Gastrocnemius medialis (tissue), 4 donors: ENCODE measurements at places on chromosomes 13 and 19. TPM values are rescaled to one million over a fixed set of nuclear protein-coding genes. Genes with fewer than 3 reads are reported as not detected.

Gene LGI4
- 16.1 TPM for total RNA-seq

GRCh38 chr13:45374917-45375316 lies 33.9 kb upstream of the TPT1 start:
- H3K27me3 ChIP-seq = no peaks in the 10 kb centered on the region
- no peak overlapping the region for H3K27ac ChIP-seq
- H3K4me3 ChIP-seq = no peak overlapping the region
- no peaks in the 10 kb centered on the region for H3K36me3 ChIP-seq

- no peak for DNase-seq
- no peaks in the 10 kb centered on the region for H3K27me3 ChIP-seq
- H3K27ac ChIP-seq = no peak overlapping the region
- no peaks in the 10 kb centered on the region for H3K4me1 ChIP-seq
- H3K36me3 ChIP-seq = no peaks in the 10 kb centered on the region
Measured at GRCh38 chr19:51158474-51159129, 16.5 kb downstream of the SIGLEC7 start.

DNA sequence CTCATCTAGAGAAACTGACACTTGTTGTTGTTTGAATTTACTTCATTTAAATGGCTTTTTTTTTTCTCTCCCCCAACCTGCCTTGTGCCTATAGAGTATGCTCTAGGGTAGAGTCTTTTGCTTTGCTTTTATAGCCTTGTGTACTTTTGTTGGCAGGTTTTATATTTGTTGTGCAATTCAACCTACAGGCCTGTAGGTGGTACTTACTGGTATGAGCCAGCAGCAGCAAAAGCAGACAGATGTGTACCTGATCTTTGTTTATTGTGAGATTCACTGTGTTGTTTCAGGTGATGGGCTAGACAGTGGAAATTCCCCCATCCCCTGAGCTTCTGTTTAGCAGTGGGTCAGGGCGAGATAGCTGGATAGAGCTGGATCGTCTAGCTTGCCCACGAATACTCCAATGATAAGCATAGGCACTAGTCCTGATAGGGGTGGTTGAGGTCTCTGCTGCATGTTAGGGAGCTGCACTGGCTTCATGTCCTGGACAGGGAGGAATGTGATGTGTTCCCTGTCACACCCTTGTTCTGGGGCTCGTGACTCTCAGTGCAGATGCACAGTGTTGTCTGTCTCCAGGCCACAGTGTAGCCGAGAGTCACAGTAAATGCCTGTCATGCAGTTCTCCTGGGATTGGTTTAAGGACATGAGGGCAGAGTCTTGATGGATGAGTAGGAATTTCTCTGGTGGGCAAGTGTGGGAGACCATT lies 21.3 kb downstream of the DNAJC3 start:
- DNase-seq = peak; percentile 11
- no peak overlapping the region for H3K27ac ChIP-seq
- H3K36me3 ChIP-seq = no peaks in the 10 kb centered on the region
- no peak overlapping the region for H3K4me3 ChIP-seq

GRCh38 chr19:33413868-33414666 lies 40.6 kb downstream of the CEBPG start:
- DNase-seq = no peak
- H3K27ac ChIP-seq = no peak overlapping the region

GRCh38 chr19:12965017-12965811 lies 4.2 kb upstream of the DAND5 start:
- DNase-seq = peak; percentile 74
- no peaks in the 10 kb centered on the region for H3K27me3 ChIP-seq
- H3K4me3 ChIP-seq = peak overlapping the region; percentile 69
- H3K36me3 ChIP-seq = no peaks in the 10 kb centered on the region
- H3K4me1 ChIP-seq = peaks cover 12% of the 10 kb centered on the region
- peak overlapping the region; percentile 66 for H3K27ac ChIP-seq

- H3K27me3 ChIP-seq = no peaks in the 10 kb centered on the region
- H3K27ac ChIP-seq = no peak overlapping the region
- no peaks in the 10 kb centered on the region for H3K36me3 ChIP-seq
- no peaks in the 10 kb centered on the region for H3K4me1 ChIP-seq
- no peak overlapping the region for H3K4me3 ChIP-seq
Measured at GRCh38 chr13:70386919-70387318, 278.7 kb upstream of the KLHL1 start.

- no peak for DNase-seq
- no peak overlapping the region for H3K27ac ChIP-seq
- no peaks in the 10 kb centered on the region for H3K27me3 ChIP-seq
Measured at GRCh38 chr13:46179969-46180763, 1.8 kb downstream of the LCP1 start.

DNA sequence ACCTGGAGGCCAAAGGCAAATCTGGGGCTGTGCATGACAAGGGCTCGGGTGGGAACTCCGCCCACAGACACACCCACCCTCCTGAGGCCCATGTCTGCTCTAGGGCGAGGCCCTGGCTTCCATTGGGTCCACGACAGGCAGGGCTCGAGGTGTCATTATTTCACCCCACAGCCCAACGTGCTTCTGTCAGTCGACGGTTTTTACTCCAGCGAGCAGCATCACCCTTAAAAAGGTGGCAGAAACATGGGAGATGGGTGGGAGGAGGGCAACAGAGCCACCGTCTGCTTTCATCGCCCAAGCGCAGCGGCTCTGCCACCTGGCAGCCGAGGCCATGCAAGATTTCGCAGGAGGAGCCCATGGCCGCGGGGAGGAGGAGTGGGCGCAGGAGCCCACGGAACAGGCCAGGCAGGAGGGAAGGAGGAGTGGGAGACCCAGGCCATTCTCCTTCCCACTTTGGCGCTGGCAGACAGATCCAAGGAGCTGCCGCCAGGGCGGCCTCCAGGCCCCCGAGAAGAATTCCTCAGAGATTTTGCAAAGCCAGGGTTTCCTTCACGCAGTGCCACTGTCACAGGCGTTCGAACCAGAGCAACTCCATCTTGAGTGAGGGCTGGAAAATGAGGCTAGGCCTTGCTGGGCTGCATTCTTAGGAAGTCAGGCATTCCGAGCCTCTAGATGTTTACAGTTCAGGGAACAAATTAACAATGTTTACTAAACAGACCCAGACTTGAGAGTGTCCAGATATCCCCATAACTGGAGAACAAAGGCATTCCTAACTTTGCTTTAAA lies 49.3 kb upstream of the TUBGCP3 start:
- peaks cover 34% of the 10 kb centered on the region for H3K27me3 ChIP-seq
- H3K27ac ChIP-seq = no peak overlapping the region
- no peaks in the 10 kb centered on the region for H3K36me3 ChIP-seq
- DNase-seq = no peak

DNA sequence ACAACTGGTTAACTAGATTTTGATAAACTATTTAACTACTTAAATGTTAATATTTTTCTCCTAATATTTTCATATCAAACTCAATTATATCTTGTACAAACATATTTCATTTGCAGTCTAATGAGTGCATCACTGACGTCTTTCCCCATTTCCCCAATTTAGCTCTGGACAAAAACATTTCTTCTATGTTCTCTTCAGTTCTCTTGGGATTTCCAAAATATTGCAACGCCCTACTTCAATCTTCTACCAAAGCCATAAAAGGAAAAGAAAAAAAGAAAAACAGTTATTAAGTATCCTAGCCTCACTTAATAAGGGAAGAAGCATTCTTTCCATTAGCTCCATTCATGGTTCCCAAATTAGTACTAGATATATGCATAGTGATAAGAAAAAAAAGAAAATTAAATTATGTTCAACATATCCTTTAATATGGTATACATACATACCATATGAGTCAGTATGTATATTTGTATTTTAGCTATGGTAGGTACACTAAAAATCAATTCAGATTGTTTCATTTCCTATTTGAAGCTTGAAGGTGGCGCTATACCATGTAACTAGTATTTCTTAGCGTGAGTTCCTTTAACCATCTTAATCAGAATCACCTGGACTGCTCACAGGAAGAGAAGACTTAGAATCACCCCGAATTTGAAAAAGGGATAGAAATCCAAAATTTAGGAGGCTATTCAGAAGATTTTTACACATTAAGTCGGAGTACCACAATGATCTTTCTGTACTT lies 9.9 kb downstream of the FBXL3 start:
- H3K4me1 ChIP-seq = peaks cover 69% of the 10 kb centered on the region
- no peak for DNase-seq
- no peaks in the 10 kb centered on the region for H3K27me3 ChIP-seq
- peaks cover 7% of the 10 kb centered on the region for H3K36me3 ChIP-seq
- no peak overlapping the region for H3K4me3 ChIP-seq

DNA sequence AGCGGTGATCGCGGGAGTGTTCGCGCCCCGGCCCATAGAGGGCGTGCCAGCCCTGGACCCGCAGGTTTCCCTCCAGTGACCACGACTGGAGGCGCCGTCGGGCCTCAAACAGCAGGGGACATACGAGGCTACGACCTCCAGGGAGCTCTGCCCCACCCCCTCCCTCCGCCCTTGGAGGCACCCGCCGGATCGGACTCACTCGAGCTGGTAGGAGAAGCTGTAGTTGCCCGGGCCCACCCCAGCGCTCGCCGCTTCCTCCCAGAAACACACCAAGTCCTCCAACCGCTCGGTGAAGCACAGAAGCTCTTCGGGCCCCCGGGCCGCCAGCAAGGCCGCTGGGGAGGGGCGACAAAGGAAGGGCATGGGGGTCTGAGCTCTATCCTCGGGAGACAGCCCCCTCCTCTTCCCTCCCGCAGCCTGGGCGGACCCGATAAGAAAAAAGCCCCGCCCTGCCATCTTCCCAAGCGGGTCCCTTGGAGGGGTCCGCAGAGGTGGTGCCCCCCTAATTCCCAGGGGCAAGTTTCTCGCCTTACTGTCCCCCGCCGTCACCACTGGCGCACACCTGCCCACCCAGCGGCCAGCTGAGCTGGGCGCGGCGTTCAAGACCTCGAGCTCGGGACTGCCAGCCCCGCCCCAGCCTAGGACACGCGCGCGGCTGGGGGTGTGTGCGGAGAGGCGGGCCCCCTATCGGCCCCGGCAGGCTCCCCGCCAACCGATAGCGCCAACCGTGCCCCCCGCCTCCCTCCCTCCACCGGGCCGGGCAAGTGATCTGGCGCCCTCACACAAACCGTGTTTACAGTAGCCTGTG lies 1.0 kb downstream of the EPOR start:
- H3K4me1 ChIP-seq = peaks cover 16% of the 10 kb centered on the region
- no peak overlapping the region for H3K27ac ChIP-seq
- peaks cover 29% of the 10 kb centered on the region for H3K27me3 ChIP-seq
- DNase-seq = no peak
- no peaks in the 10 kb centered on the region for H3K36me3 ChIP-seq

- no peak overlapping the region for H3K27ac ChIP-seq
- H3K27me3 ChIP-seq = no peaks in the 10 kb centered on the region
- no peak for DNase-seq
- H3K4me1 ChIP-seq = no peaks in the 10 kb centered on the region
- H3K36me3 ChIP-seq = no peaks in the 10 kb centered on the region
Measured at GRCh38 chr13:29323954-29324353, 271.5 kb downstream of the SLC7A1 start.

DNA sequence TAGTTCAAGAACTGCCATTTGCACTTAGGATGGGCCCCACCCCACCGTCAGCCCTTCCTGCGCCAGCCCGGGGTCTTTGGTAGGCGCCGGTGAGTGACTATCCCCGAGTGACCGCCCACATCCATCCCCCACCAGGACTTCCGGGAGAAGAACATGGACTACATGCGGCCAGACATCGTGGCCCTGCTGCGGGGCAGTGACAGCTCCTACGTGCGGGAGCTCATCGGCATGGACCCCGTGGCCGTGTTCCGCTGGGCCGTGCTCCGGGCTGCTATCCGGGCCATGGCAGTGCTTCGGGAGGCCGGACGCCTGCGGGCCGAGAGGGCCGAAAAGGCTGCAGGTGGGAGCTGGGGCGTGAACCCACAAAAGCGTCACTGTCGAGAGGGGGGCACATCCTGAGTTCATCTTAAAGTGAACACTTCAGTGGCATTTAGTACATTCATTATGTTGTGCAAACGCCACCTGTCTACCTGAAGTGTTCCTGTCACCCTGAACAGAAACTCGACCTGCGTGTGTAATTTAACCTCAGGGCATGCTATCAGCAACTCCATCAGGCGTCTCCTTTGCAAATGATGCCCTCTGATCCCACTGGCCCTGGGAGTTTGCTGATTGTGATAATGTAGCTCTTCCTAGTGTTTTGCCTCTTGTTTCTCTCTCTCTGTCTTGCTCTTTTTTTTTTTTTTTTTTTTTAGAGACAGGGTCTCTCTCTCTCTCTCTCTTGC lies 42.4 kb upstream of the USE1 start:
- H3K4me1 ChIP-seq = no peaks in the 10 kb centered on the region
- no peak overlapping the region for H3K27ac ChIP-seq
- no peak for DNase-seq
- no peaks in the 10 kb centered on the region for H3K36me3 ChIP-seq
- no peaks in the 10 kb centered on the region for H3K27me3 ChIP-seq

Gene ZNF534
- total RNA-seq = not detected

DNA sequence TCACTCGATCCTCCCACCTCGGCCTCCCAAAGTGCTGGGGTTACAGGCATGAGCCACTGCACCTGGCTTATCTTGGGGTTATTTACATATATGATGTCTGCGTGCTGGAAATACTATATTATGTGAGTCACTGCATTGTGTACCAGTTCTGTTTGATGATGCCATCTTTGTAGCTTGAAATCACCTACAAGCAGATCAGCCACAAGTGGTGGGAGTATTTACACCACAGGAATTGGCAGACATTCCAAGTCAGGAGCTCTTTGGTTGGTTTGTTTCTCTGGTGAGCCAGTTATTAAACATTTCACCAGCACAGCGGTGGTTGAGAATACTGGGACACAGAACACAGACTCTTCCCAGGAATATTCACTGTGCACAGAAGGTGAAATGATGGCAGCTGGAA lies 4.5 kb upstream of the TIMM44 start:
- H3K27me3 ChIP-seq = no peaks in the 10 kb centered on the region
- no peak for DNase-seq
- no peaks in the 10 kb centered on the region for H3K36me3 ChIP-seq
- no peak overlapping the region for H3K4me3 ChIP-seq

Gene ZNF441
- 1.1 TPM for total RNA-seq

GRCh38 chr13:97565906-97566305 lies 131.9 kb downstream of the RAP2A start:
- no peaks in the 10 kb centered on the region for H3K36me3 ChIP-seq
- no peak overlapping the region for H3K4me3 ChIP-seq
- H3K4me1 ChIP-seq = no peaks in the 10 kb centered on the region

- H3K4me3 ChIP-seq = no peak overlapping the region
- no peaks in the 10 kb centered on the region for H3K36me3 ChIP-seq
- H3K4me1 ChIP-seq = peaks cover 23% of the 10 kb centered on the region
- no peak overlapping the region for H3K27ac ChIP-seq
Measured at GRCh38 chr13:44120043-44120442, 240.3 kb downstream of the LACC1 start.

GRCh38 chr19:32358321-32358720 lies 12.9 kb downstream of the ZNF507 start:
- no peaks in the 10 kb centered on the region for H3K27me3 ChIP-seq
- no peaks in the 10 kb centered on the region for H3K4me1 ChIP-seq
- no peak overlapping the region for H3K27ac ChIP-seq

Gene TIMM13
- 49.3 TPM for total RNA-seq

Gene ZSCAN18
- total RNA-seq = 11.2 TPM

GRCh38 chr13:26202365-26202972 lies 19.6 kb downstream of the RNF6 start:
- DNase-seq = no peak
- no peak overlapping the region for H3K4me3 ChIP-seq
- no peaks in the 10 kb centered on the region for H3K27me3 ChIP-seq

- no peak overlapping the region for H3K4me3 ChIP-seq
- H3K27ac ChIP-seq = no peak overlapping the region
Measured at GRCh38 chr19:30667746-30668145, 295.6 kb downstream of the ZNF536 start.
